Stimulated activated CD4-positive, alpha-beta T cell treated with anti-CD3 and anti-CD28 coated beads, TNF-alpha, amount 100 ng/mL, for 1 hour (primary cell): ENCODE measurements at places on chromosomes 6 and 20.

GRCh38 chr6:138297761-138298298 is 79.5 kb upstream of the PBOV1 start:
- no peak for DNase-seq

DNA sequence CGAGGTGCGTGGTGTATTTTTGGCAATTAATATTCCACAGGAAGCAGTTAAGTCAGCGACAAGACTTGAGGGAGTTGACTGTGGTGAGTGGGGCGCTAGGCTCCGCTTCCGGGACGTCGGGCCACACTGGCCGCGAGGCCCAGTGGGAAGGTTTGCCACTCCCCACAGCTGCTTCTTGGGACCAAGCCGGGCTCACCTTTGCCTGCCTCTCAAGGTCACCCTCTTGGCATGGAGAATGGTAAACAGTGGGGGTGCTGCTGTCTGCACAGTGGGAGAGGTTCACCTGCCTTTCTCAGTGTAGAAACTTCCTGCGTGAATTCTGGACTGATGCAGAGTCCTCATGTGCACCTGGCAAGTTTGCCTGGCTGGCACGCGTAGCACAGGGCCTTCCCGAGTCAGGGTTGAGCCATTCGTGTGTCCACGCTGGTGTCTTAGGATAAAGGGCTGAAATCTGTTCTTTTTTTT is 6.4 kb downstream of the OSBPL2 start:
- DNase-seq: no peak

DNA sequence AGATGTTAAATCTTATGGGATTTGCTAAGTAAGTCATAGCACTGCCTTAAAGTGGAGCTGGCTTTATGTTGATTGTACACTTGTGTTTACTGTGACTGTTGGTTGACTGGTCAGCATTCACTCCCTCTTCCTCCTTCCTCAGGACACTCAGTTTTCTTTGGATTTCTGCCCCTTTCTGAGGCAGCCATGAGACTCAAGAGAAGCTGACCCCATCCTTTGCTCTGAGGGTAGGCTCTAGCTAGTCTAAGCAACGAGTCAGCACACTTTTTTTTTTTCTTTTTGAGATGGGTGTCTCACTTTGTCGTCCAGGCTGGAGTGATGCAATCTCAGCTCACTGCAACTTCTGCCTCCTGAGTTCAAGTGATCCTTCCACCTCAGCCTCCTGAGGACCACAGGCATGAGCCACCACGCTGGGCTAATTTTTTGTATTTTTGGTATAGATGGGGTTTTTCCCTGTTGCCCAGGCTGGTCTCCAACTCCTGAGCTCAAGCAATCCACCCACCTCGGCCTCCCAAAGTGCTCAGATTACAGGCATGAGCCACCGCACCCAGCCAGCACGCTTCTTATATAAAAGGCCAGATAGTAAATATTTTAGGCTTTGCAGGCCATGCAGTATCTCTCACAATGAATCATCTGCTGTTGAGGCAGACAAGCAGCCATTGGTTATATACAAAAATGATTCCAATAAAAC is 191.4 kb downstream of the NFATC2 start:
- no peak for DNase-seq

- DNase-seq: no peak
Measured at GRCh38 chr20:3658019-3658715, 5.0 kb downstream of the GFRA4 start.
